ENCODE measurements at places on chromosomes 4 and X.

GRCh38 chr4:40261231-40262076 is 64.6 kb downstream of the RHOH start:
- no peak for DNase-seq

DNA sequence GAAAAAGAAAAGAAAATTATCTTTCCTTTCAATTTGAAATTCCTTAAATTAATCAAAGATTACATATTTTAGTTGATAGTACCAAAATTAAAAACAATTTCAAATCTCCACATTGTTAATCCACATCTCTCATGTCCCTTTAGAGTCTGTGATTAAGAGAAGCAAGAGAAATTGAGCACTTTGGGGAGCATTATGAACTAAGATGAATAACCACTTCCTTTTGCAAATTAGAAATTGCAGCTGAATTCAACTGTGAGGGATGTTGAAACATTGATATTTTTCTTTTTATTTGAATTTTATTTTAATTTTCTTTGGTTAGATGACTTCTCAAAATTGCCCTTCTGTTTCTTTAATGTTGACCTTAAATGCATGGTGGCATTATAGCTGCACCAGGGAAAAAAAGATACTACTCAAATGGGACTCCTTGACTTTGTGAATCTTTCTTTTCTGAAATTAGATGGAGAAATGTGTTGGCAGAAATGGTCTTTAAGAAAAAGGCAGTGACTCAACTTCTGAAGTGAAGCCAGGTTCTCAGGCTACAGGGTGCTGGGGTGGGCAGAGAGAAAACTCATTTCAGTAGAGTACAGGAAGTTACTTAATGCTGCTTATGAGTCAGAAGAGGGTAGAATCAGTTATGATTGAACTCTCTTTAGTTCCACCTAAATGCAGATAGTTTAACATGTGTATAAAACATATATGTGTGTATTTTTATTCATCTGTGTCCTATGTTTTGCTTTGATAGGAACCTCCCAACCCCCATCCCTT is 92.0 kb upstream of the TNIP3 start:
- DNase-seq = no peak

- DNase-seq = no peak
These were observed 133.3 kb downstream of the COL25A1 start for GRCh38 chr4:109169170-109169569.

DNA sequence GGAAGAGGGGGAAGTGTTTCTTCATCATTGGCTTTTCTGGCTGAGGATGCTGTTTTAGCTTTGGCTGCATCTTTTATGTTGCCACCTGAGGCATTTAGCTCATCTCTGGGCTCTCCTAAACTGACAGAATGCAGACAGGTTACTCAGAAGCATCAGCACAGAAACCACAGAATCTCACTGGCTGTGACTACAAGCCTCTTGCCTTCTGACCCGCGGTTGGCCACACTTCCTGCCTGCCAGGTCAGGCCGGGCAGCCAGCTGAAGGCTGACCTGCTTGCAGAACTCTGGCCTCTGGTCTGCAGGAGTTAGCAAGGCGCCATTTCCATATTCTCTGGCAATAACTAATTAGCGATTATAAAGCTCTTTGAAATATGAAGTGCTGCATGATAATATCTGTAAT is 366.5 kb downstream of the MID1IP1 start:
- no peak for DNase-seq

- DNase-seq = no peak
These were observed 37.7 kb downstream of the PDHA2 start for GRCh38 chr4:95877636-95878035.

DNA sequence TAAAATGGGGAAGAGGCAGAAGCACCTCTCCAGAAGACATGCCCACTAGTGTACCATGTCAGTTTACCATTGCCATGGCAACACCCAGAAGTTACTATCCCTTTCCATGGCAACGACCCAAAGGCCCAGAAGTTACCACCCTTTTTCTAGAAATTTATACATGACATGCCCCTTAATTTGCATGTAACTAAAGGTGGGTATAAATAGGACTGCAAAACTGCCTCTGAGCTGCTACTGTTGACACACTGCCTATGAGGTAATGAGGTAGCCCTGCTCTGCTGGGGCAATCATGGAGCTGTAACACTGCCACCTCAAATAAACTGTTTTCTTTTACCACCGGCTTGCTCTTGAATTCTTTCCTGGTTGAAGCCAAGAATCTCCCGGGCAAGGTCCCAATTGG is 13.9 kb upstream of the BEX4 start:
- DNase-seq = no peak

GRCh38 chr4:41178372-41179370 is 35.7 kb downstream of the APBB2 start:
- no peak for DNase-seq

DNA sequence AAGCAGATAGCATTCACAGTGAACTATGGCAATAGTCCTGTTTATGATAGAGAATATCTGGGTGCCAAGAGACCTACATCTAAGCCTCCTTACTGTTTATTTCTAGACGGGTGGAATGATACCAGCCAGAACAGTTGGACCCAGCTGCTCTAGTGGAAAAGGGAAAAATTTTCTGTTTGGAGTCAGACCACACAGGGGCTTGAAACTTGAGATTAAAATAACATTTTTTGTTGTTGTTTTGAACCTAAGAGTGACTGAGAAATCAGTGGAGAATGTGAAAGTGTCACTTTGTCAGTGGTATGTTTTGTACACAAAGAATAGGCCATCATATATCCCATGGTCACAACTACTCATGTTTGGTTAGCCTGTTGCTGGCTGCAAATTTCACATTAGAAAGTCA is 105.7 kb downstream of the AGTR2 start:
- no peak for DNase-seq

DNA sequence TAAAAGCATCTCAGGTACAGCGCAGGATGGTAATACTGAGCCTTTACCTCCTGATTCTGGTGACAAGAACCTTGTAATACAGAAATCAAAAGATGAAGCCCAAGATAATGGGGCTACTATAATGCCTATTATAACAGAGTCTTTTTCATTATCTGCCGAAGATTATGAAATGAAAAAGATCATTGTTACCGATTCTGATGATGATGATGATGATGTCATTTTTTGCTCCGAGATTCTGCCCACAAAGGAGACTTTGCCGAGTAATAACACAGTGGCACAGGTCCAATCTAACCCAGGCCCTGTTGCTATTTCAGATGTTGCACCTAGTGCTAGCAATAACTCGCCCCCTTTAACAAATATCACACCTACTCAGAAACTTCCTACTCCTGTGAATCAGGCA is 3.2 kb downstream of the ZBTB33 start:
- no peak for DNase-seq

DNA sequence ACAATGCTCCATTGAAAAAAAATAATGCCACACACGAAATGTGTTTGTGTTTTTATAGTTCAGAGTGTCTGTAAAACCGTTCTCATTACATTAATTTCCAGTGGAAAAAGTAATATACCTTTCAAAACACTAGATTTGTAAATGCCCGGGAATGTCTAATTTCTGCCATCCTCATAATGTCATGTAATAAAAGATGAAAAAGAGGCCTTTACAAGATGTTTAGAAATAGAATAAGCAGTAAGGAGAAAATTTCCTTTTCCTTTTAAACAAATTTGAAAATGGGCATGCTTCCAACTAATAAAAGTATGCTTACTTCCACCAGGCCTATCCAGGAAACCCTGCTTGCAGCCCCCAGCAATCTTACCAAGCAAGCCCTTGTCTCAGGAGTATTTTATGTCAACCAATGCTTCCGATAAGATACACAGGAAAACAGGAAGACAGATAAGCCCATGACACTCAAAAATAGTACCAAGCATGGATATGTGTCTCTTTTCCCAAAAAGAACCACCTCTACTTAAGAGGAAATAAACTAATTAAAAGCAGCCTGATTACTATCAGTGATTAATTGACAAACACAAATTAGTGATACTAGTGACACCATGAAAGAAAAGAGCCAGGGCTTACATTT is 894.7 kb upstream of the INTU start:
- no peak for DNase-seq

GRCh38 chr4:151833174-151833573 is 72.4 kb upstream of the GATB start:
- no peak for DNase-seq

DNA sequence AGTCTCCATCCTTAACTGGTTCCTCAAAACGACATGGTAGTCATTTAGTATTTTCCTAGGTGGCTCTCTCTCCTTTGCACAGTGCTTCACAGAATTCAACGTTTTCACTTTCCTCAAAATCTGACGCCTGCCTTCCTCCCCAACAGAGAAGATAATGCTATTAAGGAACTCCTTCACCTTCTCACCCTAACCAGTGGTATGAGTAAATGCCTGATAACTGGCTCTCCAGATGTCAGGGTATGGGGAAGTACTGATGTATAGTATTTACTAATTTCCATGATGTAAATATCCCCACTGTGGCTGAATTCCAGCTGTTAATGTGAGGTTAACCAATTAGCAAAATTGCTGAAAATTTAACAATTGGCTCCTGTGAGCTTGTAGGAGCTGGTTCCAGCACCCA is 28.8 kb upstream of the NSUN7 start:
- no peak for DNase-seq

DNA sequence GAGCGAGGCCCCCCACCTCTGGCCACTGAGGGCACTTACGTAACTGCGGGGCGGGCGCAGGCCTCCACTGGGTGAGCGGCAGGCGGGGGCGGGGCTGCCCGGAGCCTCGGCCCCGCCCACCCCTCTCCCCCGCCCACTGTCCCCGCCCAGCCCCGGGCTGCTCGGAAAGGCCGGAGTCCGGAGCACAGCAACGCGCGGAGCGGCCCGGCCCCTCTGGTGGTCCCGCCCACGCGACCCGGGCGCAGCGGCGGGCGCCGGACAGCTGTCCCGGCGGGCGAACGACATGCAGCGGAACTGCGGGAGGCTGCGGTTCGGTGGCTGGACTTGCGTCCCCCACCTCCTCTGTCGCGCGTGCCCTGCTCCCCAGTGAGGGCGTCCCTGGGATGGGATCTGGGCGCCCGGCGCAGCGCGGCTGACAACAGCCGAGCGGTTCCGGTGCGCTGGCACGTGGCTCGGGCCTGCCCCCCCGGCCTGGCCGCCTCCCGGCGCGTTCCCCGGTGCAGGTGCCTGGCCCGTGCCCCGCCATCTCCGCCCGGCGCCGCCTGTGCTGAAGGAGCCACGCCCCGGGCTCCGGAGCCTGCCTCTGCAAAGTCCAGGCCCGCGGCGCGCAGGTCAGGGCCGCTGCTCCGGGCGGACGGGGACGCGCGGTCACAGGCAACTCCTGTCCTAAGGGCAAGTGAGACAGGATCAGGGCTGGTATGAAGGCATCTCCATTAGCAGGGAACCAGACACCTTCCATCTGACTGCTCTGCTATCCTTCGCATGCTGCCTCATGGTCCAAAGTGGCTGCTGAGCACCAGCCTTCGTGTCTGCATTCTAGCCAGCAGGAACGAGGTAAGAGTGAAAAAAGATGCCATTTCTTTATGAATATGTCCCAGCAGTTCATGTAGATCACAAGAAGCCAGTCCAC is 21.8 kb upstream of the JAKMIP1 start:
- peak; percentile 39 for DNase-seq

GRCh38 chr4:73707918-73708577 is 32.3 kb upstream of the CXCL8 start:
- no peak for DNase-seq

- DNase-seq = no peak
These were observed 91.5 kb upstream of the S100G start for GRCh38 chrX:16558489-16558888.

- DNase-seq = no peak
These were observed 432.0 kb upstream of the FAM241A start for GRCh38 chr4:111713276-111713675.

DNA sequence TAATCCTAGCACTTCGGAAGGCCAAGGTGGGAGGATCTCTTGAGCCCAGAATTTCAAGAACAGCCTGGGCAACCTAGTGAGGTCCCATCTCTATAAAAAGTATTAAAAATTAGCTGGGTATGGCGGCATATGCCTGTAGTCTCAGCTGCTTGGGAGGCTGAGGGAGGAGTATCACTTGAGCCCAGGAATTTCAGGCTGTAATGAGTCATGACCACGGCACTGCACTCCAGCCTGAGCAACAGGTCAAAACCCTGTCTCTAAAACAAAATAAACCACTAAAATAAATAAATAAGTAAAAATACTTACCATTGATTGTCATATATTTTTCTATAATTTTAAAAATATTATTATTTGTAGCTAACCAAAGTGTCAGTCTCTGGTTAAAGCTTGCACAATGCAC is 315.6 kb upstream of the SMIM31 start:
- no peak for DNase-seq

DNA sequence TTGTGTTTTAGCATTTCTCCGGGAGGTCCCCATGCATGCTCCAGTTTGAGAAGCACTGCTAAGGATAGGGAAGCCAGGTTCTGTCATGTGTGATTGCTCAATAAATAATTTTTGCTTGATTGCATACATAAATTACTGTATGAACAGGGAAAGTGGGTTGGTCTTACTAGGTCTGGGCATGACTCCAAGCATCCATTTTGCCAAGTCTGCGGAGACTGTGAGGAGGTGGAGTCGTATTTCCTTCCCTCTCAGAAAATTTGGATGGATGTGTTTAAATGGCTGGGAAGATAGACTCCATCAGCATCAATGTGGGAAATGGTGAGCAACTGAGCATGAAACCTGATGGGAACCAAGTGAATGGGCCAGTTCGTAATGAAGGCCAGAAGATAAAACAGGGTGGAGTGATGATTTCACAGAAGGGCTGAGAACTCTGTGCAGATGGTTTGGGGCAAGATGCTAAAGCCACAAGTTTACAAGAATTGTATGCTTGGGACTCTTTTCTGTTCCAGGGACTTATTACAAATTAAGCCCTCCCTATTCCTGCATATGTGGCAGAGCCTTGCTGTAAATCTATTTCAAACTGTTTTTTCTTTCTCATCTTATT is 84.1 kb downstream of the NHS start:
- DNase-seq = no peak

- no peak for DNase-seq
These were observed 750.2 kb upstream of the HS3ST1 start for GRCh38 chr4:12178614-12179610.

DNA sequence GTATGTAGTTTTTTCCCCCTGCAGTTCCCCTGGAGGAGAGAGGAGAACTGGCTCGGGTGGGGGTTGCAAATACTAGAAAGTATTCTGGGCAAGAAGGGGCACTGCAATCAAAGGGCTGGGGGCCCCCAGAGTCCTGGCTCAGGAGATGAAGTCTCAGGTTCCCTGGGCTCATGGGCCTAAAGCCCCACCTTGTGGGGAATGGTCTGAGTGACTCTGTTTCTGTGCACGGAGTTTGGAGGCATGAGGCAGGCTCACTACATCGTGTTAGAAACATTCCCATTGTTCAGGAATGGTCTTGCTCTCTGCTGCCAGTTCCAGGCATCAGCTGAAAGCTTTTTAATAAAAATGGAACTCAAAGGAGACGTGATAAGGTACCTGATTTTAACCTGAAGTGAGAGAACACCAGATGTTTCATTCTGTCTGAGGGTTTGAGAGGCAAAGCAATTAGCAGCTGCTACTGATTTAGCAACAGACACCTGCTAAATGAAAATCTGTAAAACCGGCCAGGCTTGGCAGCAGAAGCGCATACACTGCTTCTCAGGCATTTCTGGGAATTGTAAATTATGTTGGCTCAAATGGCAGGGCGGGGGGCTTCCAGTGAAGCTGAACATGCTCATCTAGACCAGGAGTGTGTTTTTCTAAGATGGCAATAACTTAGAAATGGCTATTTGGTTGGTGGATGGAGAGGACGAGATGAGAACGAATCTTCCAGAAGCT is 122.7 kb downstream of the TMEM164 start:
- no peak for DNase-seq

All from NCI-H187 treated with DMSO at 0.1 percent for 48 hours (cell line).